ENCODE measurements at places on chromosomes 1 and 21. TPM values are rescaled to one million over a fixed set of nuclear protein-coding genes. Genes with fewer than 3 reads are reported as not detected.

Gene CHRNB2
- 0.44 TPM for total RNA-seq

Gene FAM177B
- not detected for total RNA-seq

Gene RNPEP
- total RNA-seq: 70.1 TPM

GRCh38 chr1:18409609-18410237 lies 71.0 kb upstream of the KLHDC7A start:
- DNase-seq: no peak

- no peak for DNase-seq
Measured at GRCh38 chr1:60923389-60924087, 158.8 kb upstream of the NFIA start.

GRCh38 chr1:25004355-25004754 lies 74.3 kb upstream of the RUNX3 start:
- no peak for DNase-seq

DNA sequence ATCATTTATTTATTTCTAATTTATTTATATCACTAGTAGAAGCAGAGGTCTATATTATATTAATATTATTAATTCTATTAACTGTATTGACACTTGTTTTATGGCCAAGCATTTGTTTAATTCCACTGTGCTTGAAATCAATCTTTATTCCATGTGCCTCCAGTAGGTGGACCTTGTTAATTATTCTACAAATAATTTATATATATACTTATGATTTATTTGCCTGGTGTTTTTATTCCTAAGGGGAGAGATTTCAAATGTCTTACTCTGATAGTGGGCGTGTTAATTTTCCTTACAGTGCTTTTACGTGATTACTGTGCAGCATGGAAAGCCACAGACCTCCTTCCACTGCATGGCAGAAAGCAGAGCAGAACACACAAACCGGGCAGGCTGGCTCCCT lies 17.5 kb upstream of the OR6N2 start:
- DNase-seq: no peak

DNA sequence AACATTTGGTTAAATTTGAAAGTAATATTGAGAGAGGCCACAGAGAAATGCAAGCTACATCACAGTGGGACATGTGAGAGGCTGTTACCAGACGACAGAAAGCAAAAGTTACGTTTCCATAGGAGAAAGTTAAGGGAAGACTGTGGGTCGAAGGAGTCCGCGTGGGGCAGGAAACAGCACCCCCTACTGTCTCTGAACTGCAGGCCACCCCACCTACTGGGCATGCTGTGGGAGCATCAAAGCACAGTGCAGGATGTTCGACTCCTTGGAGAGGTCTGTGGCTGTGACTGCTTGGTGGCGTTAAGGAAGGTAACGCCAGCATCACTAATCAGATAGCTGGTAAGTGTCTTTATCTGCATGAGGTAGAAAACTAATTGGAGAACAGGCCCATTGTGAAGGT lies 123.9 kb downstream of the PTBP2 start:
- peak; percentile 51 for DNase-seq
